ENCODE measurements at places on chromosomes 3 and 15.

GRCh38 chr3:72697717-72698116, 150.5 kb downstream of the SHQ1 start:
- no peak for DNase-seq

DNA sequence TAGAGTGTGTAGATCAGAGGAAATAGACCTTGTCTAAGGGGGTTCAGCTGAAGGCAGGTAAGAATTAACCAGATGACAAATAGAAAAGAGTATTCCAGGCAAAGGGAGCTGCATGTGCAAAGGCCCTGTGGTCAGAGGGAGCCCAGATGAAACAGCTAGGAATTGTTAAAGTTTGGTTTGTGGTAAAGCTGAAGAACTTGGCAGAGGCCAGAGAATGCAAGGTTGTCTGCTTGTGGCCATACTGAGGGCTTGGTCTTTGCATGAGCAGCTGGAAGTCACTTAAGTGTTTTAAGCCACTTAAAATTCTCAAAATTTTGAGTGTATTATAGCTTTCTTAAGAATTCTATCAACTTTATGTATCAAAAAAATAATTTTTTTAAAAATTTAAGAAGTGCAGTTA, 116.5 kb downstream of the NEK10 start:
- DNase-seq: no peak

DNA sequence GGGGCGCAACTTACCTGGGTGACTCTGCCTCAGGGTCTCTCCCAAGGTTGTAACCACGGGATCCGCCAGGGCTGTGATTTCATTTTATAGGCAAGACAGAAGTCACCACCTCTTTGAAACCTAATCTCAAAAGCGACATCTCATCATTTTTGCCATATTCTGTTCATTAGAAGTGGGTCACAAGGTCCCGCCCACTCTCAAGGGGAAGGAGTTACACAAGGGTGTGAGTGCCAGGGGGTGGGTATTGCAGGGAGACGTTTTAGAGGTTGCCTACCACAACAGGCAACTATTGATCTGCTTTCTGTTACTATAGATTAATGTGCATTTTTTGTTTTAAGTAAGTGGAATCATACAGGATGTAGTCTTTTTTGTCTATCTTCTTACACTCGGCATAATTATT, 56.6 kb upstream of the ADPGK start:
- no peak for DNase-seq

DNA sequence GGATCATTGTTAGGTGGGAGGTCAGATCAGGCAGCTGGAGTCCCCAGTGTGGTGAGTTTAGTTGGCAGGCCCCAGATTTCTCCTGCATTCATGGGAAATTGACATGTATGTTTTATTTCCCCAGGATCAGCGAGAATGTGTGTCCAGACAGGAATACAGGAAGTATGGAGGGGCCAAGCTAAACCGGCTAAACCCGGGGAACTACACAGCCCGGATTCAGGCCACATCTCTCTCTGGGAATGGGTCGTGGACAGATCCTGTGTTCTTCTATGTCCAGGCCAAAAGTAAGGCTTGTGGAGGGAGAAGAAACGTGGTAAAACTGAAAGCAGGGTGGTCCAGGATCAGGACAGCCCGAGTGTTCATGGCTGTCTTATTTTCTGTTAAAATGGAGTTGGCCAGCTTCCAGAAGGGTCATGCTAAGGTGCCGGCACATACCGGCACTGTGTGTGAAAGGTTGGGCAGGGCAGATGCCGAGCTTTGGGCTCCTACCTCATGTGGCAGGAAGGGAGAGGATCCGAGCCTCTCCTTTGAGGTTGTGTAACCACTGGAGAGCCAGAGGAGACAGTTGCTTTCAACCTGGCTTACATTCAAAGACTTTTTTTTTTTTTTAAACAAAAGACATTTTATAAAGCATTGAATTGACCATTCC, 83.1 kb downstream of the PGPEP1L start:
- DNase-seq: no peak

- DNase-seq: no peak
These were observed 44.3 kb upstream of the C3orf49 start for GRCh38 chr3:63774781-63775180.

DNA sequence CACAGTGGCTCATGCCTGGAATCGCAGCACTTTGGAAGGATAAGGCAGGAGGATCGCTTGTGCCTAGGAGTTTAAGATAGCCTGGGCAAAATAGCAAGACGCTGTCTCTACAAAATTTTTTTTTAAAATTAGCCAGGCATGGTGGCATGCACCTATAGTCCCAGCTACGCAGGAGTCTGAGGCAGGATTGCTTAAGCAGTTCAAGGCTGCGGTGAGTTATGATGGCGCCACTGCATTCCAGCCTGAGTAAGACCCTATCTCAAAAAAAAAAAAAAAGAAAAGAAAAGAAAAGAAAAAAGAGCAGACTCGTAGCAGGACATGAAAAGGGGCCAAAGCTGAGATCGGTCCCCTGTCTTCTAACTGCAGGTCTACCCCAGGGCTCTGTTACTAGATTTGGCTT, 18.9 kb downstream of the SRGAP3 start:
- DNase-seq: no peak

DNA sequence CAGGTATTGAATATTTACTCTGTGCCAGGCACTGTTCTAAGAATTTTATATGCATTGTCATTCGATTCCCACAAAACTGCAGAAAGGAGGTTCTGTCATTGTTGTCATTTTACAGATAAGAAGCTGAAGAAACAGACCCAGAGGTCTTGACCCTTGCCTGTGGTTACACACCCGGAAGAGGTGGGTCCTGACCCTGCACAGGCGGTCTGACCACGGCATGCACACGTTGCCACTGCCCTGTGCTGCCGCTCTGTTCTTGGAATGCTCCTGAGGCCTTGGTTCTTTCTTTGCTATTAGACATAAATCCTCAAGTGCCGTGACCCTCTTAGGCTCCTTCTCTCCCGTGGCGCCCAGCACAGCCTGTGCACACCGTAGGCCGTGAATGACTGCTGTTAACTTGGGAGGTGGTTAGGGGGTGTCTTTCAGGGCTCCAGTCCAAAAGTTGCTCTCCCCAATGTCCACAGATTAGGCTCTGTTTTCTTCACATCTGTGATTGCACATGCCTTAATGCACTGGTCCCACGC, 74.1 kb upstream of the PLXNA1 start:
- no peak for DNase-seq

- no peak for DNase-seq
These were observed 9.6 kb upstream of the CYP11A1 start for GRCh38 chr15:74376825-74377581.

- DNase-seq: no peak
These were observed 152.3 kb downstream of the AKAP13 start for GRCh38 chr15:85532689-85533088.

DNA sequence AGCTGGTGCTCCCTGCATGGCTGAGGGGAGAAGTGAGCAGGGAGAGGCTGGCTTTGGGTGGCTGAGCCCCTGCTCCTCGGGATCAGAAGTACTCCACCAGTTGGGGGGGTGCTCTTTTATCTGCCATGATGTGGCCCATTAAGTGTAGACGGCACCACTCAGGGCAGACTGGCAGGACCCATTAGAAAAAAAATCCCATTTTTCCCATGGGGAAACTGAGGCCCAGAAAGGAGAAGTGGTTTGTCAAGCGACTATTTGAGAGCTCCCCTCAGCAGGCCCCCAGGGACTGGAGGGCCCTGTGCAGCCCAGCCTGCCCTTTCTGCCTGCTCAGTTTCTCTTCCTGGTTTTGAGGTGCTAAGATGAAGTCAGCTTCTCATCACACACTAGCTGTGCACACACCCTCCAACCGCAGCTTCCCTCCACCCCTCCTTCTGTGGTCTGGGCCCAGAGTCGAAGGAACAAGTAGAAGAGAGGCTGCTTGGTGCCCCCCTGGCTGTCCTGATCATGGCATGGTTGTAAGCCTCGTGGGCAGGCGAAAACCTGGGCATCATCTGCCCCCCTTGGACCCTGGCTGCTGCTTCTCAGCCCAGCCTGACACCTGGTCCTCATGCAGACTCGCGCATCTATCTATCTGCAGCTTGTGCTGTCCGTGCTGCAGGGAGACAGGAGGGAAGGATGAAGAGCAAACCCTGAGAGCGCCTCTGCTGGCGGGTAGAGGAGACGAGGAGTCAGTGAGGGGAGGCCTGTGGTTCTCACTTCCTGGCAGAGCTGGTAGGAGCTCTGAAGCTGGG, 5.6 kb downstream of the CSK start:
- DNase-seq: no peak

DNA sequence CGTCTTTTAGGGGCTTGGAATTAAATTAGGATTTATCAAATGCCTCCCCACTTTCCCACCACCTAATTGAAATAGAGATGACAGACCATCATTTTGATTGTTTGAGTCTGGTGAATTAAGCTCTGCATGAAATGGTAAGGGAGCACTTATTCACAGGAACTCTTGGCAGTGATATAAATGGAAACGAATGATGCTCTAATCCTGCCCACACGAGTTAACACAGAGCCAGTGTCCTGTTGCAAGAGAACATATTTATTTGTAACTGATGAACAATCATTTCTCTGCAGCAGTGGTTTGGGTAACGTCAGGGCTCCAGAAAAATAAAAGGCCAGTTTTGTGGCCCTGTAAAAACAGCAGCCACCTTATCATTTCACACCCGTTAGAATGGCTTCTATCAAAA, 163.3 kb downstream of the FEZF2 start:
- DNase-seq: no peak

- no peak for DNase-seq
These were observed 1030.9 kb downstream of the NAALADL2 start for GRCh38 chr3:175890066-175890465.

GRCh38 chr3:172125963-172126457, 86.6 kb downstream of the FNDC3B start:
- DNase-seq: no peak

- no peak for DNase-seq
These were observed 26.1 kb downstream of the CAPN3 start for GRCh38 chr15:42385206-42385979.

Measured in NCI-H187 (cell line).